ENCODE measurements at places on chromosomes 7 and 10. TPM values are rescaled to one million over a fixed set of nuclear protein-coding genes. Genes with fewer than 3 reads are reported as not detected.

Gene BMPR1A
- 9.9 TPM for total RNA-seq

GRCh38 chr10:5559642-5560141 is 34.9 kb downstream of the CALML3 start:
- no peak overlapping the region for H3K4me3 ChIP-seq
- no peak overlapping the region for H3K27ac ChIP-seq
- H3K27me3 ChIP-seq = no peaks in the 10 kb centered on the region

- no peaks in the 10 kb centered on the region for H3K4me1 ChIP-seq
- no peak overlapping the region for H3K4me3 ChIP-seq
- DNase-seq = no peak
- no peaks in the 10 kb centered on the region for H3K27me3 ChIP-seq
- H3K36me3 ChIP-seq = no peaks in the 10 kb centered on the region
Observed at GRCh38 chr7:5867060-5867459, 13.5 kb upstream of the OCM start.

DNA sequence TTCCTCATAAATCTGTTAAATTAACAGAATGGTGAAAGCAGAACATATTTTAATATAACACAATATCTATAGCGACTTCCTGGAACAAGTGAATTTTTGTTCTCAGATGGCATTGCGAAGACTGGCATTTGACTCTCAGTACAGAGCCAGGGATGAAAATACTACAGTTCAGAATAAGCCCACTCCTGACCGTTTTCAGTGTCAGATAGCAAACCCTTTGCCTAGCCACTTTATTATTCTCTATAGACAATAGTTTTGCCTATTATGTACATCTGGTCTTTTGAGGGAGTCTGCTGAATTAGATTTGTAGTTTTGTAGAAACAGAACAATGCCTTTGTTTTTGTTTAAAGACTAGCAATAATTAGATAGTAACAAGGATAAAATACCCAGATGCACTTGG is 2.3 kb downstream of the MINPP1 start:
- H3K27me3 ChIP-seq = no peaks in the 10 kb centered on the region
- H3K27ac ChIP-seq = no peak overlapping the region
- H3K4me3 ChIP-seq = no peak overlapping the region
- H3K4me1 ChIP-seq = peaks cover 25% of the 10 kb centered on the region
- peaks cover 2% of the 10 kb centered on the region for H3K36me3 ChIP-seq

DNA sequence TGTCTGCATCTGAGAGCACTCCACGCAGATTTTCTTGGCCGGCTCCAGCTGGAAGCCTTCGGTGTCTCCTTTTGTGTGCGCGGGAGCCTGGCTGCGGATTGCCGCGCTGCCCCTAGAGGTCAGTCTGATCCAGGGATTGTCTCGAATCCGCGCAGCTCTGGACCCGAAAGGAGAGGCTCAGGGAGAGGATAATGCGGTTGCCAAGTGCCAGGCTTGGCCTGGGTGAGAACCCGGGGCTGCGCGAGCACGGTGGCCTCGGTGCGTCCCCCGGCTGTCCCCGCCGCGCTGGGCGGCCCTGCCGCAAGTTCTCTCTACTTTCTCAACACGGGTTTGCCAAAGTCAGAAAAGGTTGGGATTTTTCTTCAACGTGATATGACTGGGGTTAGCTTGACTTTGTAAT is 140.9 kb downstream of the ADCYAP1R1 start:
- H3K27ac ChIP-seq = no peak overlapping the region
- no peaks in the 10 kb centered on the region for H3K36me3 ChIP-seq
- H3K4me1 ChIP-seq = peaks cover 6% of the 10 kb centered on the region
- no peak overlapping the region for H3K4me3 ChIP-seq

GRCh38 chr10:630581-631073 is 58.8 kb downstream of the DIP2C start:
- H3K36me3 ChIP-seq = no peaks in the 10 kb centered on the region
- peaks cover 18% of the 10 kb centered on the region for H3K4me1 ChIP-seq
- H3K27me3 ChIP-seq = no peaks in the 10 kb centered on the region
- H3K27ac ChIP-seq = no peak overlapping the region

Gene OLAH
- not detected for total RNA-seq

Gene VDAC2
- 71.3 TPM for total RNA-seq

Gene MYH16
- total RNA-seq = not detected

GRCh38 chr7:151508991-151509390 is 10.7 kb downstream of the RHEB start:
- H3K36me3 ChIP-seq = no peaks in the 10 kb centered on the region
- no peak overlapping the region for H3K4me3 ChIP-seq
- peaks cover 31% of the 10 kb centered on the region for H3K4me1 ChIP-seq
- H3K27me3 ChIP-seq = no peaks in the 10 kb centered on the region

Gene CRHR2
- 4.7 TPM for total RNA-seq

DNA sequence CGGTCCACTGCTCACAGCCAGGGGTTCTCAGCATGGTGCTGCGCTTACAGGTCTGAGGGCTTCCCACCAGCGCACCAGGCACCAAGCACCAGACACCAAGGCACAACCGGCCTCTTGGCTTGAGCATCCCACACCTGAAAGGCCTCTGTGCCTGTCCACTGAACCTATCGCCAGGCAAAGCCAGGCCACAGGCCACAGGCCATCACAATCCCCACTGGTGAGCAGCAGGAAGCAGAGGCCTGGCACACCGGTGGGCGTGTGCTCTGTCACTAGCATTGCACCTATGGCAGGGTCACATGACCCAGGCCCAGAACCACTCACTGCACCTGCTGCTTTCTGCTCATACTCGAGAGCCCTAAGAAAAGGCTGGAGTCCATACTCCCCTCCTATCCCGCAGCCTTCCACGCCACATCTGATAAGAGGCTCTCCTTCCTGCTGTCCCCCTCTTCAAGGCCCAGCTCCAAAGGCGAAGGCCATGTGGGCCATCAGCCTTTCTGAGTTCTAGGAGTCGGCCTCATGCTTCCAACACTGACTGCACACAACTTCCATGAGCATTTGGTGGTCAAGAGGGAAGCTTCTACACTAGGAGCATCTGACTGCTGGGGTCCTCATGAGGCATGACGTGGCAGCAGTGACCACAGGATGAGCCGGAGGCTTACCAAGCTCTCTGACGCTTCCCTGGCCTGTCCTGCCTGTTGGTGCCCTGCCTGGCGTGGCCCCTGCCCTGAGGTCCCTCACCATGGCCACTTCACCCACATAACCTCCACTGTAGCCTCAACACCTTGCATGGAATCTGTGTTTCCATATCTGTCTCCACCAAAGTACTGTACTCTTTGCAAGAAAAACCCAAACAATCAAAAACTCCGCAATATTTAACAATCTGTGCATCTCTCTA is 166.3 kb downstream of the TNS3 start:
- H3K27ac ChIP-seq = no peak overlapping the region
- no peaks in the 10 kb centered on the region for H3K27me3 ChIP-seq
- no peak overlapping the region for H3K4me3 ChIP-seq
- H3K36me3 ChIP-seq = peaks cover 24% of the 10 kb centered on the region
- DNase-seq = no peak
- H3K4me1 ChIP-seq = no peaks in the 10 kb centered on the region

- H3K4me3 ChIP-seq = no peak overlapping the region
- DNase-seq = no peak
- no peaks in the 10 kb centered on the region for H3K4me1 ChIP-seq
- H3K27me3 ChIP-seq = no peaks in the 10 kb centered on the region
Observed at GRCh38 chr7:157670490-157671357, 333.9 kb downstream of the DNAJB6 start.

Gene ALOX5
- total RNA-seq = 63.0 TPM

DNA sequence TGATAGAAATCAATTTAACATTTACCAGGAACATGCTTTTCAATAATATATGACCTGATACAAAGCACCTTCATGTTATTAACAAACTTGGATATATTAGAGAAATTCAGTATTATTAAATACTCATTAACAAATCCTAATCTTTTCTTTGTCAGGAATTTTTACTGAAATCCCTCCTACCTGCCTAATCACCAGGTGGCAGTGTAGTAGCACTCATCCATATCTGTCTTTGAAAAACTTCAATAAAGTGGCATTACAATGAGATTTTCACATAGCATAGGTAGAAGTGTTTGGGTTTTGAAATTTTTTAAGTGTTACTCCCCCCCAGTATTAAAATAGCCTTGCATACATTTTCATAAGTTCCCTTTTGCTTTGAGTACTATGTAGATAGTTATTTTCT is 1246.6 kb upstream of the LRRN3 start:
- H3K27ac ChIP-seq = no peak overlapping the region
- H3K27me3 ChIP-seq = no peaks in the 10 kb centered on the region
- no peak for DNase-seq
- no peaks in the 10 kb centered on the region for H3K4me1 ChIP-seq

Gene GFRA1
- total RNA-seq = 6.9 TPM

DNA sequence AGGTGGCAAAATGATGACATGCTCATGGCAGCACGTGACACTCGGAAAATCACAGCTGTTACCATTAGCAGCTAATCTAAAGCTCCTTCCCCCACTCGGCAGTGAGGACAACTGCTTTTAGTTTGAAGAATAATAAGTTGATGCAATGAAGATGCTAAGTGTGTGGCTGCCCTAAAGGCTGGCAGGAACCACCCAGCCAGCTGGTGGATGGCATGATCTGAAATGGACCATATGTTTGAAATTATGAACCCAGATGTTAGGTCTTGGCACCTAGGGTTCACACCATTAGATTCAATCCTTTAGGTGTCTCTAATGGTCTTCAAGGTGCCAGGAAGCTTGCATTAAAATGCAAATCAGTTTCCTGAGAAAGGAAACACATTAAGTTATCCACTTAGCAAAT is 230.1 kb downstream of the WDR11 start:
- no peaks in the 10 kb centered on the region for H3K27me3 ChIP-seq
- no peak for DNase-seq
- no peak overlapping the region for H3K27ac ChIP-seq
- H3K4me3 ChIP-seq = no peak overlapping the region
- H3K36me3 ChIP-seq = no peaks in the 10 kb centered on the region

- no peak overlapping the region for H3K27ac ChIP-seq
- H3K4me1 ChIP-seq = no peaks in the 10 kb centered on the region
- no peaks in the 10 kb centered on the region for H3K27me3 ChIP-seq
Observed at GRCh38 chr7:78002715-78003114, 204.1 kb downstream of the PHTF2 start.

DNA sequence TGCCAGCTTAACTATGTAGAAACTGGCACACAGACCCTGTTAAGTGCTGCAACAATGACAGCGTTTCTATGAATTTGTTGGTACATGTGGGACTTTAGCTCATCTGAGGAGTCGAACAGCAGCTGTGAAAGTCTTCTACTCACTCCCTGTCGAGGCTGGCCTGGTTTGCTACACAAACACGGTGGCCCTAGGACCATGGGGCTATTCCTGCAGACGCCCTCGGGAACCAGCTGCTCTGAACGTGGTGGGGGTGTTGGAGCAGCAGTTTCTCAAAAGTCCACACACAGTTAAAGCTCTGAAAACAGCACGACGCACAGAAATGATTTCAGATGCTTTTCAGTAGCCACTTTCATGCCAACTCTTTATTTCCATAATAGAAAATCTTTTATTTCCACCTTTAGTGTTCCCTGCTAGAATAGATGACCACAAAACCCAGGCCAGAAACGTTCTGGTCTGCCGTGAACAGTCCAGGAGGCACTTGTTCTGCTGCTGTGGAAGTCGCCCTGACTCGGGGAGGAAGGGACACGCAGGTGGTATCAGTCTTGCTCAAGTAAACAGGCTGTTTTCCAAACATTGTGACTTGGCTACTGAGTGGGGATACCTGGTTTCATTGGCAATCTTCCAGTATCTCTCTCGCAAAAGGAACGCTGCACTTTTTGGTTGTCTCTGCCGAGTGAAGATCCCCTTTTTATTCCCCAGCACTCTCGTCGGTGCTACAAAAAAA is 21.5 kb downstream of the GUSB start:
- H3K27me3 ChIP-seq = no peaks in the 10 kb centered on the region
- DNase-seq = no peak
- H3K27ac ChIP-seq = no peak overlapping the region

- H3K36me3 ChIP-seq = no peaks in the 10 kb centered on the region
- no peaks in the 10 kb centered on the region for H3K27me3 ChIP-seq
- H3K4me3 ChIP-seq = no peak overlapping the region
- peak overlapping the region; percentile 41 for H3K27ac ChIP-seq
Observed at GRCh38 chr10:4851846-4852245, 25.8 kb downstream of the AKR1E2 start.

Gene RGR
- not detected for total RNA-seq

DNA sequence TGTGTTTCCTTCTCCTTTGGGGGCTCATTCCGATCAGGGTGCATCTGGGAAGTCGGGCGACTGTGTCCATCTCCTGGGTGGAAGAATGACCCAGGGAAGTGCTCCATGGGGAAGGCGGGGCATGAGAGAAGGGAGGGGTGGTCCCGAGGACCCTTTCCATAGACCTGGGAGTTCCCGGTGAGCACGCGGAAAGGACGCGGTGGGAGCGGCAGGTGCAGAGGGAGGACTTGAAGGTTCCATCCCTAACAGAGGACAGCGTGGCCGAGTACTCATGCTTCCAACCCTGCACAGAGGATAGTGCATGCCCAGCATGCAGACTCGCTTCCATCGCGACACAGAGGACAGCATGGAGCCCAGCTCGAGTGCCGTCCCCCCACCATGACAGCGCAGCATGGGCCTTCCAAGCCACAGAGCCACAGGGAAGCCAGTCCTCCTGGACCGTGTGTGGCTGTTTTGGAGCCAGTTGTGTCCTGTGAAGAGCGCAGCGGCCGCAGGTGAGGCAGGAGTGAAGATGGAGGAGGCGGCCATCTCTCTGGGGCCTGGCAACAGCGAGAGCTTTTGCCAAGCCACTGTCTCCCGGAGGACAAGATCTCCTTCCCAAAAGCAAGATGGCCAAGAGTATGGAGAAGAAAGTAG is 281.4 kb downstream of the DNAJB6 start:
- H3K4me3 ChIP-seq = no peak overlapping the region
- no peaks in the 10 kb centered on the region for H3K27me3 ChIP-seq
- no peak for DNase-seq
- no peaks in the 10 kb centered on the region for H3K4me1 ChIP-seq
- H3K27ac ChIP-seq = no peak overlapping the region
- no peaks in the 10 kb centered on the region for H3K36me3 ChIP-seq

- H3K4me3 ChIP-seq = no peak overlapping the region
- H3K27me3 ChIP-seq = no peaks in the 10 kb centered on the region
- no peak overlapping the region for H3K27ac ChIP-seq
Observed at GRCh38 chr7:93646538-93646937, 72.0 kb upstream of the CALCR start.

DNA sequence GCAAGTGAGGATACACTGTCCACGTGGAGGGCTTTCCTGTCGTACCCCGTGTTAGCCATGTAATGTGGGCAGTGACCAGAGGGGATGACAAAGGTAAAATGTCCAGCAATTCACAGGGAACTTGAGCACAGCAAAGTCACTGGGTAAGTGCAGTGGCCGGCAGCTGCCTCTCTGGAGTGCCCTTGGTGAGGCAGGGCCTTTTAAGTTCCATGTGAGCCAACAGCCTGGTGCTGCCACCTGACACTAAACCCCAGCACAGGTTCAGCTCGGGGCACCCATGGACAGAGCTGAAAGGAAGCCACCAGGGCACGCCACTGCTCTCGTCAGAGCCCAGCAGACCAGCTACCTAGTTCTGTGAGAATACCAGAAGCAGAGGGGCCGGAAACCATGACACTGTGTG is 168.3 kb downstream of the PRKAG2 start:
- no peaks in the 10 kb centered on the region for H3K27me3 ChIP-seq
- H3K36me3 ChIP-seq = no peaks in the 10 kb centered on the region
- no peak for DNase-seq
- no peak overlapping the region for H3K27ac ChIP-seq

Gene GBX1
- total RNA-seq = not detected
